ENCODE measurements at places on chromosomes 5 and 9.

GRCh38 chr5:78574131-78574673 is 74.4 kb downstream of the LHFPL2 start:
- DNase-seq = no peak

DNA sequence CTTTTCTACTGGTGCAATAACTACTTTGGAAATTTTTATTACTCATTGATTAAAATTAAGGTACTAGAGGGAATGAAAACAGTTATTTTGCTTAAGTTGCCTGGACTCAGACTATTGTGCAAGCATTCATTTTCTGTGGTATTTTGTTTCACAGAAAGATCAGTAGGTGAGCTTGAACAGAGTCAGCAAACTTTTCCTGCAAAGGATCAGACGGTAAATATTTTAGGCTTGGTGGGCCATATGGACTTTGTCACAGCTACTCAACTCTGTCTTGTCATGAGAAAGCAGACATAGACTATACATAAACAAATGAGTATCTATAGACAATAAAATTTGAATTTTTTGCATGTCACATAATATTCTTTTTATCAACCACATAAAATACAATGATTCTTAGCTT is 1036.4 kb downstream of the NR2F1-AS1 start:
- DNase-seq = no peak

GRCh38 chr5:16502866-16503265 is 37.3 kb upstream of the ZNF622 start:
- DNase-seq = no peak

GRCh38 chr9:19154135-19154612 is 26.9 kb upstream of the PLIN2 start:
- no peak for DNase-seq

DNA sequence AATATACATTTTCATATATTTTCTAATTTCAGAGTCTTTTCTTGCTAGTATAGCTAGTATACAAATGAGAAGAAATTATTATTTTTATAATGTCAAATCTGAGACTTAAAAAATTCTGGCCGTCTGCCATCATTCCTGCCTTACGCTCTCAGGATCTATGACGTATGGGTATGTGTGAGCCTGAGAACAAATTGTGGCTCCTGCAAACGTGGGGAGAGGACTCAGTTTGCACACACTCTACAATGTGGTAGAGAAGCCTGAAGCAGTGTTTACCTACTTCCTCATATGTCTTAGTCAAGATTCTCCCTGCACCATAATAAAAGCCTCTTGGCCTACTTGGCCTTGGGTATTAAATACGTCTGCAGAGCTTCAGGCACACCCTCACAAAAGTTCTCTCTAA is 825.4 kb downstream of the SEMA5A start:
- no peak for DNase-seq

DNA sequence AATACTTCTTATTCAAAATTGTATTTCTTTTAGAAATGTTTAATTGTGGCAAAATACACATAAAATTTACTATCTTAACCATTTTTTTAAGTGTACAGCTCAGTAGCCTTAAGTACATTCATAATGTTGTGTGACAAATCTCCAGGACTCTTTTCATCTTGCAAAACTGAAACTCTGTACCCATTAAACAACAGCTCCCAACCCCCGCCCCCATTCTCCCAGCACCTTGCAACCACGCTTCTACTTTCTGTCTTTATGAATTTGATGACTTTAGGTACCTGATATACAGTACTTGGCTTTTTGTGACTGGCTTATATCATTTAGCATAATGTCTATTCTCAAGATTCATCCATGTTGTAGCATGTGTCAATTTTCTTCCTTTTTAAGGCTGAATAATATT is 2.8 kb upstream of the IL5 start:
- no peak for DNase-seq

DNA sequence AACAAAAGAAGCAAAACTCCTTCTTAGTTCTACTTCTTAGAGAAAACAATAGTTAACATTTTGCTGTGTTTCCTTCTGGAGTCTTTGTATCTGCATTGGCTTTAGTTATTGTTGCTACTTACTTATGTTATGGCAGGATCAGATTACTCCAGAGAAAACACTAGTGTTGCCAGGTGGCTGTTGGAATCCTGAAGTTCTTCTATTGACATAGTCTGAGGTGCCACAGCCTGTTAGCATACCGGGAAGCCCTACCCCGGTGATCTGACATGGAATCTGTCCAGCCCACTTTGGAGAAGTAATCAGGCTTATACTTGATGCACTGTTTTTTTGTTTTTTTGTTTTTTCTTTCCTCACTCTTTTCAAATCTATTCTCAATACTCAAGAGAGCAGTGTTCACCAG is 68.5 kb upstream of the CEP78 start:
- DNase-seq = no peak

DNA sequence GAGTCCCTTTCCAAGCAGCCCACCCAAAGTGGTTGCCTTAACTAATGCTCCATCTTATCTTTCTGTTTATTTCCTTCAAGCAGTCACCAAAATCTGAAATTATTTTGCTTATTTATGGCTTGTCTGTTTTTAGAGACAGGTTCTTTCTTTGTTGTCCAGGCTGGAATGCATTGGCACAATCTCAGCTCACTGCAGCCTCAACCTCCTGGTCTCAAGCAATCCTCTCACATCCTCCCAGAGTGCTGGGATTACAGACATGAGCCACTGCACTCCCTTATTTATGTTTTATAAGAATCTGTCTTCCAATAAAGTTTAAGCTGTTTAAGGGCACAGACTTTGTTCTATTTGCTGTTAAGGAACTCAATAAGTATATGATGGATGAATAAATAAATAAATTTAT is 133.7 kb downstream of the GABRB2 start:
- DNase-seq = no peak

Measured in CD4-positive, alpha-beta T cell treated with Interleukin-6 at 100 ng/mL for 8 hours (primary cell).